NCI-H2171 treated with DMSO at 0.1 percent for 48 hours (cell line): ENCODE measurements at places on chromosomes 12 and 14.

- no peak for DNase-seq
Measured at GRCh38 chr12:84412226-84412625, 500.4 kb downstream of the SLC6A15 start.

GRCh38 chr14:36315159-36315853, 5.1 kb downstream of the MBIP start:
- DNase-seq: no peak

GRCh38 chr14:76863724-76864407, 37.7 kb downstream of the LRRC74A start:
- DNase-seq: peak; percentile 22

- DNase-seq: peak; percentile 82
Measured at GRCh38 chr14:105087308-105087962, 22.2 kb upstream of the GPR132 start.

GRCh38 chr12:18139254-18139653, 49.3 kb upstream of the RERGL start:
- DNase-seq: no peak

GRCh38 chr12:74896186-74896585, 313.5 kb downstream of the KCNC2 start:
- no peak for DNase-seq

GRCh38 chr12:88665071-88665470, 84.8 kb upstream of the KITLG start:
- no peak for DNase-seq

DNA sequence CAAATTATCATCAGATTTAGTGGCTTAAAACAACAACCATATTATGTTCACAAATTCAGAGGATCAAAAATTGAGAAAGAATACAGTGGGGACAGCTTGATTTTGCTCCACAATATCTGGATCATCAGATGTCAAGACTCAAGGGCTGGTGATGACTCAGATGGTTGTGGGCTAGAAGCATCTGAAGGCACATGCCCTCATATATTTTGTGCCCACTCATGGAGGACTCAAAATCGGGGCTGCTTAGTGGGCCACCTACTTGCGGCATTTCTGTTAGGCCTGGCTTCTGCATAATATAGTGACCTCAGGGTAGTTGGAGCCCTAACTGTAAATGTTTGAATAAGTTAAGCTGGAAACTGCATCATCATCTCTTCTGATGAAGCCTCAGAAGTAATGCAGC, 584.5 kb downstream of the SLC16A7 start:
- DNase-seq: no peak

DNA sequence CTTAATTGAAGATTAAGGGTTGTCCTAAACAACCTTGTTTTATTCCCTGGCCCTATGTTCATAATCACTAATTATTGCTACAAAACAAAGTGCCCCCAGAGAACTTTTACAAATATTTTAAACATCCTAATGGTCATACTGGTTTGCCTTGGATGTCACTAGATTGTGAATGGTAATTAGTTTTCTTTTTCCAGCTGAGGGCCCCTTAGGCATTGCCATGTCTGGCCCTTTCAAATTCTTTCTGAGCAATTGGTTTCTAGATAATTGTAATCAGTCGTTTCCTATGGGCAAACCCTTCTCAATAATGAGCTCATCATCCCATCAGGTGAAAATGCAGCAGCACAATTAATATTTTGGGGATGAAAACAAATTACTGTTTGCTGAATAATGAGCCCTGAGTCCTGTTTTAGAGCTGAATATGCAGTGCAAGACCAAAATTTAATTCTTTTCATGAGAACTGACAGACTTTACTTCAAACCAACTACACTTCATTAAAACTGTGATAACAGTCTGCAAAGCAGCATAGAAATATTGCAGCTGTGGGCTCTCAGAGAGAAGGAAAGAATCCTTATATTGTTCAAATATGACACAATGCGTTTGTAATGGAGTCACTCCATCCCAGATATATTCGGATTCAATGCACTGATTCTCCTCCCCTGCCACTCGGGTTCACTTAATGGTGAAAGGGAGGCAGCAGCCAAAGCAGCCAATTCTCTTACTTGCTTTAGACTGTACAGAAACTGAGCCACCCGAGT, 67.7 kb upstream of the ARHGAP5 start:
- DNase-seq: no peak

DNA sequence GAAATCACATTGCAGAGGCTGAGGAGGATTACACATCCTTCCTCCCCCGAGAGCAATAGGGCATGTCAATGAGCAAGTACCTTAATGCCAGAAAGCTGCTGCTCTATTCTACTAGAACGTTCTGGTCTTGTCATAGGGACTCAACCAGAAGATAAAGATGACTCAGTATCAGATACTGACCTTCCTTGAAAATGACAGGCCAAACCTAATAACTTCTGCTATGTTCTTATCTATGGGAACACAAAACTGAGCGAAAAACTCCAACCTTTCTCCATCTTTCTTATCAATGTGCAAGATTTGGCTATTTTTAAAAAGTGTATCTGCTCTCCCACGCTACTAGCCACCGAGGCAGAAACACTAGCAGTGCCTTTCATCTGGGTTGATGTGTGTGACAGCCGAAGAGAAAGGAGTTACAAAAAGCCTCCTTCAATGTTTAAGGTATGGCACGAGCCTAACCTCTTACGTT, 5.5 kb downstream of the CCDC92 start:
- DNase-seq: no peak

GRCh38 chr14:78983126-78983525, 813.0 kb downstream of the NRXN3 start:
- DNase-seq: no peak

DNA sequence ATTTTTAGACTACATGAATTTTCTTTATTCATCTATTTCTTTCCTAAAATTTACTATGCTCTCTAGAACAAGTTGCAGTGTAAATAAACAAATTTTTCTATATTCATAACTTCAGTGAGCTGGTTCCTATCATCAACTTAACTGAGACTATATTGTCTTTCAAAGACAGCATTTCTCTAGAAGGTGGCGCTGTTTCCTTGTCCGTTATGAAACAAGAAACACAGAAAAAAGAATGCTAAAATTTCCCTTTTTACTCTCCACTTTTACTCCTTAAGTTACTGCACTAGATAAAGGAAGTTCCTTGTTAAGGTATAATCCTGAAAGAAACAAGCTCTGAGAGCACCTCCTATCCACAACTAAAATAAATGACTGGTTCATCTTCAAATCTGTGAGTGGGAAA, 8.2 kb upstream of the CLEC2A start:
- no peak for DNase-seq

GRCh38 chr12:39123580-39124253, 218.3 kb upstream of the CPNE8 start:
- DNase-seq: no peak

DNA sequence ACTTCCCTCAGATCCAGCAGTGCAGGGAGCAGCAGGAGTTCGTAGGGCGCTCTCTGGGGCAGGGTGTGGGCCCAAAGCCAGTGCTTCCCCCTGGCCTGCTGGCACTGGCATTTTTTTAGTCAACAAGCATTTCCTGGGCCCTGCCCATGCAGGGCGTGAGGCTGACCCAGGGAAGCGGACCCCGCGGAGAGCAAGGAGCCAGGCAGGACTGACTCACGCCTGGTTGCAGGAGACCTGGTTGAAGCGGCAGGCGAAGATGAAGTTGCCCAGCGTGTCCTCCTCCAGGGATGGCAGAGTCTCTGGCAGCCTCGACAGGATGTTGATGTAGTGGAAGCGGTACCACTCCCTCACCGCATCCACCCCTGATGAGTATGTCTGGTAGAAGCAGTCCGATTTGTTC, 13.5 kb downstream of the SCNN1A start:
- DNase-seq: no peak

DNA sequence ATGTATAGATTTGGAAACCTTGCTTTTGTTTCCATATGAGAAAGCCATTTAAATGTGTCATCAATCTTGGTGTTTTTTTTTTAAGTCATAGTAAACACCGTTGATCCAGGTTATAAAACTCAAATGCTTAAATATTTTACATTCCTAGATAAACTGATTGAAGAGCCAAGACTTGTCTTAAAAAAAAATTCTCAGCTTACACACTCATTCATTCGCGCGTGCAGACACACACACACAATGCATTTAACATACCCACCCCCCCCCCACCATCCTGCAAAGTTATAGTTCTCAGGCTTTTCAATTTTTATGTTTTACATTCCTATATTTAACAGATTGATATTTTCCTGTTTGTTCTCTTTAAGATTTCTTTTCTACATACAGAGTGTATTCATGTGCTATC, 536.4 kb downstream of the PRKD1 start:
- no peak for DNase-seq

GRCh38 chr12:27743601-27744000, 33.0 kb downstream of the MRPS35 start:
- DNase-seq: no peak

- DNase-seq: no peak
Measured at GRCh38 chr12:121388421-121388981, 11.4 kb upstream of the RNF34 start.

DNA sequence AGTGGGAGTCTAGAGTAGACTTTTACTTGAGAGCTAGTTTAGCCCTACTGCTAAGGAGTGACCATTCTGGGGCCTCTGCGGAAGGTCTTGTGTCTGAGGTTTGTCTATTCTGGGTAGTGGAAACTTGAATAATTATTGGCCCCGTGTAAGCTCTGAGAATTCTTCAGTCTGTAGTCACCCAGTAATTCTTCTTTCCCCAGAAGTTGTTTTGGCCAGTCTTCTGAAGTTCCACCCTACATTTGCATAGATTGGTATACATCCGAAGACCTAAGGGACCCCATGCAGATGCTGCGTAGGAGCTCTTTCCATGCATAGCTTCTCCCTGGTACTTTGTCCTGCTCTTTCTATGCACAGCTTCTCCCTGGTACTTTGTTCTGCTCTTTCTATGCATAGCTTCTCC, 12.8 kb downstream of the CYP46A1 start:
- no peak for DNase-seq

DNA sequence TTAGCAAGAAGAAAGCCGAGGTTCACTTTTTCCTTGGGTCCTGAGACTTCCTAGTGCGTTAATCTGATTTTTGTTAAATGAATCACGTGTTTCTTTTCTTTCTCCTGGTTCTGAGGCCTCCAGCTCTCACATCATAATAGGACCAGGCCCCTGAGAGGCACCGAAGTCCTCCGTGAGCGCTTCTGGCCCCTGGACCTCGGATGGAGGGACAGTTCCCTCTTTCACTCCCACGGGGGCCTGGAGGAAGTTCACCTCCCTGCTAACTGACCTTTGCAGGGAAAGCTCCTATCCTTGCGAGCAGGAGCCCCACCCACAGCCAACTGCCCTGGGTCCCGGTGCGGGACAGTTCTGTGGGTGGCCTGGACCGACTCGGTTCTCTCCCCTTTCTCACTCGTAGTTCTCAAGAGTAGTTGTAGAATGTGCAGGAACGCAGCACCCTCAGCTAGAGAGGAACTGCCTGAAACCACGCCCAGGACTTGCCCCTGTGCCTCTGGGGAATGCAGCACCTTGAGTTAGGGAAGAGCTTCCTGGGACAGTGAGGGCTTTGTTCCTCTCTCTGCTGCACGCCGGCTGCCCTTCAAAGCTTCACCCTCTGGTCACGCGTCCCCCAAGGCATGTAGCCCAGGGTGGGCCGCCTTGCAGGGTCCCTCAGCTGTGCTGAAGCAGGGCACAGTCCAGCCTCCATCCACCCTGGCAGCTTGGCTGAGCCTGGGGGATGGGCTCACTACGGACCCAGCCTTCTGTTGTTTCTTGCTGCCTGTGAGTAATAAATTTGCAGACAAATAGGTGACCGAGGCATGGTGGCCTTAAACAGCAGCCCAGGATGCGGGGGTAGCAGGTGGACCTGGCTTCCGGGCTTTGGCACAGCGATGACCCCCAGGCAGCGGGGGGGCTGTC, 264.6 kb downstream of the ADGRD1 start:
- no peak for DNase-seq

- no peak for DNase-seq
Measured at GRCh38 chr12:76186131-76186906, 101.8 kb upstream of the NAP1L1 start.

GRCh38 chr14:75579338-75579864, 981 bp downstream of the FLVCR2 start:
- DNase-seq: no peak

DNA sequence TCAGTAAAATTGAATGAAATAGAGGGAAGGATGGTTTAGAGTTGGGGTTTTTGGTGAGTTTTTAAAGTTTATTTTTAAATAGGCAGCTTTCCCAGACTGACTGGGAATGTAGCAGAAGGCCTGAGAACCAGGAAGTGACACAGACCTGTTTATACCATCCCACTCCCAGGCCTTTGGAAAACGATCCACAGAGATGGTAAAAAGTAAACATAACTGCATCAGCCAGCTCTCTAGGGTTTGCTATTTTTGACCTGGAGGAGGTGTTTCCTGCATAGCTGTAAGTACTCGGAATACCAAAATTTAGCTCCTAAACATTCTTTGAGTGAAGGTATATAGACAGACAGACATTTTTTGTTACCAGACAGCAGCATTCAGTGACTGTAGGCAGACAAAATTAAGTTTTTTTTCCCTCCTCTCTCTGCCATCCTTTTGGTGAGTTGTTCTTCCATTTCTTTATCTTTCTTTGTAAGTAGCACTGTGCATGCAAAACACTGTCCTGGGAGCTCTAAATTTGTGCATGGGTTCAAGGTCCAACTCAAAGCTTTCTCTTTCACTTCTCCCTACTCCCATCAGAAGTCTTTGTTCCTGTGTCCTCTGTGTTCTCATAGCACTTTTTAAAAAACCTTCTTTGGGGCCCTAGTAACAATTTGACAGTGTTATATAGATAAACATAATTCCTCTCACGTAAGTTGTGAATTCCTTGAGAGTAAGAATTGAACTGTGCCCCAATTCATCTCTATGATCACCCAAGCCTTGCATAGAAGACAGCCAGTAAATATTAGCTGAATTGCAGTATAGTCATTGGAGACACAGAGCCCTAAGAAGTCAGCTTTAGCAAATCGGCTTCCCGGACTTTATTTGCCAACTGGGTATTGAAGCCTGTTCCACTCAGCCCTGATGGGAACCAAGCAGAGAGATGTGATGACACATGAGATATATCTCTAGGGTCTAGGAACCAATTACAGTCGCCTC, 37.4 kb downstream of the SUSD6 start:
- DNase-seq: no peak

DNA sequence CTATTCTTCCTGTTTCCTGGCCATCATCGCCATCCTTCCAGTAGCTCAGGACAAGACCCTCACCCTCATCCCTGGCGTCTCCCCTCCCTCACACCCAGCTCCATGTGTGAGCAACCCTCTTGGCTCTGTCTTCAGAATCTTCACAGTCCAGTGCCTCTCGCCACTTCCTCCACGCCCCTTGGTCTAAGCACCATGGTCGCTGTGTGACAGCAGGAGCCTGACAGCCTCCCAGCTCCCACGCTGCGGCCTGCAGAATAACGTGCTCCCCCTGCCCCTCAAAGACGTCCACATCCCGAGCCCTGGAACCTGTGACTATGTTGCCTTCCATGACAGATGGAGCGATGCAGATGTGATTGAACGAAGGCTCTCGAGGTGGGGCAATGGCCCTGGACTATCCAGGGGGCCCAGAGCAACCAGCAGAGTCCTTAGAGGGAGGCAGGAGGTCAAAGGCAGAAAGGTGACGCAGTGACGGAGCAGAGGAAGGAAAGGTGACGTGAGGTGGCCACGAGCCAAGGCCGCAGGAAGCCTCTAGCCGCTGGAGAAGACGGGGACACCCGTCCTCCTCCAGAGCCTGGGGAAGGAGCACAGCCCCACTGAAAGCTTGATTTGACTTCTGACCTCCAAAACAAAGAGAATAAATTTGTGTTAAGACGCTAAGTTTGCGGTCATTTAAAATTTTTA, 139.8 kb downstream of the CALM1 start:
- no peak for DNase-seq
